NCI-H187 treated with DMSO at 0.1 percent for 48 hours (cell line): ENCODE measurements at places on chromosomes 2 and 18.

GRCh38 chr2:205276116-205276777, 406.1 kb upstream of the NRP2 start:
- DNase-seq: no peak

GRCh38 chr2:144403933-144404332, 116.0 kb downstream of the ZEB2 start:
- DNase-seq: no peak

DNA sequence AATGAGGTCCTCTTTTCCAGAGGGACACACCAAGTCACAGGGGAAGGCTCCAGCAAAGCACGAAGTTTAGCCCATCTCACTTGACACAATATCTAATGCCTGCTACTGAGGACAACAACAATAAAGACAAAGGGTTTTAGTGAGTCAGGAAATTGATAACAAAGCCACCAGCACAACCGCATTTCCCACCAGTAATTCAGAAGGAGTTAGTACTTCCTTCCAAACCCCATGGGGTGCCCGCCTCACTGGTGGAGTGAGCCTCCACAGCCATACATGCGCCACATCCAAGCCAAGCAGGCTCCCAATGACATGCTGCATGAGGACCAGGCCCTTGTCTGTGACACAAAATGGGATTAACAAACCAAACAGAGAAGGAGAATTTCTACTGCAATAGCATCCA, 40.1 kb downstream of the MRPL35 start:
- DNase-seq: no peak

DNA sequence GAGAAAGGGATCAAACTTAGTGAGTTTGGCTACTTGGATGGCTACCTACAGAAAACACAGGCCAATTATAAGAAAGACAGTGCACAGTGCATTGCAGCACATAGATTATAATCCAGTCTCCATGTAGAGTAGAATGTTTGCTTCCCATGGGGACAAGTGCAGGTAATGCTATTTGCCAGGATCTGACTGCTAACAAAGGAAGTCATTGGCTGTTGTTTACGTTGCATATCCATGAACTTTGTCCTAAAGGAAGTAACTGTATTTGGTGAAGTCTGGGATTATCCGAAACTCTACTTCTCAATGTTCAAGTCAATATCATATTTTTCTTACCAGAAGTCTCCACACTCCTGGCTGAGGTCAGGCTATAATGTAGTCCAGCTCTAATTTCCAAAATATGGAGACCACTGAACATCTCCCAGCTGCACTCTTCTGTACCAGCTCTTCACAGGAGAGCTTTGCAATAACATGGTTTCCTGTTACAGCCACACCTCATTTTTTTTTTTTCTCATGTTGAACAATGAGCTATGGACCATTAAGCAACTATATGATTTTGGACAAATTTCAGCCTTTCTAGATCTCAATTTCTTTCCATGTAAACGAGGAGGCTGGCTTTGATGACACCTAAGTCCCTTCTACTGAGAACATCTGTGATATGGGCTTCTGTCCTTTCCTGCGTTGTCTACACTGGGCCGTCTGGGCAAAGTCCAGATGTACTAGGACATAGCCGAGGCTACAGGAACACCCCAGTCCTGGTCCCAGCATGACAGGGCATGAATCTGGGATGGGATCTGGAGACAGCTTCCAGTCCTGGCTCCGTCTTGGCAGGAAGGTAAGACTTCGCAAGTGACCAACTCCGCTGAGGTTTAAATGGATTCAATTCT, 154.8 kb downstream of the LAMA1 start:
- DNase-seq: no peak
